ENCODE measurements at places on chromosomes 7 and 10. TPM values are rescaled to one million over a fixed set of nuclear protein-coding genes. Genes with fewer than 3 reads are reported as not detected.

DNA sequence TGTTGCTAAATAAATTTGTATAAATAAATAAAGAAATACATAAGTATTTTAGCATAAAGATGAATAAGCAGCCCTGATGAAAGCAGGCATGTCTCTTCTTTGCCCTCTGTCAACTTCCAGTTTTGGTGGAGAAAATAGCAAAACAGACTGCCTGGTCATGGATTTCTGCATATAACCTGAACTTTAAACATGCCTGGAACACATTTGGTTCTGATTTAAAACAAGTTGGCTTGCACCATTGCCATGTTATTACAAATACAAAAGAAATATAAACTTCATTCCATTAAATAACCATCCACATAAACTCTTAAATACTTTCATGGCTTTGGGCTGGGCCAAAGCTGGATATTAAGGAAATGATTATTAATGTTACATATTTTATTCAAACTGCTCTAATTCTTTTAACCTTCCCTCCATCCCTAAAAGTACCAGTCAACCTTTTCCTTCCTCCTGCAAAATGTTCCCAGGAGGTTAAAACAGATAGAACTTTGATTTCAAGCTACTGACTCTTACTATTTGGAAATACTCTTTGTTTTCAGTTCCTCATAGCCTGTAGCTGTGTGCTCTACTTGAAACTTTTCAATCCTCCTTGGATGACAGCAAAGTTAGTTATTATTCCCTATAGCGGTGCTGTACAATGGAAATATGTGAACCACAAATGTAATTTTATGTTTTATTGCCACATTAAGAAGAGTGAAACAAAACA, 96.3 kb downstream of the BICC1 start:
- peak; percentile 15 for DNase-seq

GRCh38 chr7:158973941-158974785, 117.8 kb downstream of the DYNC2I1 start:
- DNase-seq: no peak

DNA sequence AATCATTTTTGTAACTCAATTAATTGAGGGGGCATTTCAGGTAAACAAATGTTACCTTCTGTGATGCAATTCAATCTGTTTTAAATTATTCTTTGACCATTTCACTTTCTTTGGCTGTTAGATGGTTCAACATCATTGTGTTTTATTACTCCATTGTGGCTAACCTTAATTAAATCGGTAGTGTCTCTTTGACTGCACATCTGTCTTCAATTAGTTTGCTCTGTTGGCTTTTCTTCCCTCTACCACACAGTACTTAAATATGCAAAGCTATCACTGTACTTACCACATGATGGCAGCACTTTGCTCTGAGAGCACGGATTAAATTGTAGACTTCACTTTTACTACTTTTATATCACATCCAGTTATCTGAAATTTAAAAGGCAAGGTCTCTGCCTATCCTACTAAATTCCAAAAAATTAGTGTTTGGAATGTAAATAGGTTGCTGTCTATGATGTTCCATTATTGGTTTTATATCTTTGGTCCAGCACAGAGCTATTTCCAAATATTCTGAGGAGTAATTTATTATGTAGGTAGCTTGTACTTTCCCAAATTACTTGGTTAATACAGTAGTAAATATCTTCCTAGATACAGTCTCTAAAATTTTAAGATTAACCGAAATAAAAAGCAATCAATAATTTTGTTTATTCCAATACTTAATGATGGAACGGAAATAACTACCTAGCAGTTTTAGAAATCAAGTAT, 352.0 kb downstream of the PCLO start:
- peak; percentile 90 for DNase-seq

- DNase-seq: no peak
Measured at GRCh38 chr10:28732091-28732490, 54.8 kb downstream of the BAMBI start.

GRCh38 chr7:119037941-119038340, 813.4 kb downstream of the ANKRD7 start:
- DNase-seq: no peak

GRCh38 chr10:70479165-70479581, 606 bp downstream of the PALD1 start:
- no peak for DNase-seq

DNA sequence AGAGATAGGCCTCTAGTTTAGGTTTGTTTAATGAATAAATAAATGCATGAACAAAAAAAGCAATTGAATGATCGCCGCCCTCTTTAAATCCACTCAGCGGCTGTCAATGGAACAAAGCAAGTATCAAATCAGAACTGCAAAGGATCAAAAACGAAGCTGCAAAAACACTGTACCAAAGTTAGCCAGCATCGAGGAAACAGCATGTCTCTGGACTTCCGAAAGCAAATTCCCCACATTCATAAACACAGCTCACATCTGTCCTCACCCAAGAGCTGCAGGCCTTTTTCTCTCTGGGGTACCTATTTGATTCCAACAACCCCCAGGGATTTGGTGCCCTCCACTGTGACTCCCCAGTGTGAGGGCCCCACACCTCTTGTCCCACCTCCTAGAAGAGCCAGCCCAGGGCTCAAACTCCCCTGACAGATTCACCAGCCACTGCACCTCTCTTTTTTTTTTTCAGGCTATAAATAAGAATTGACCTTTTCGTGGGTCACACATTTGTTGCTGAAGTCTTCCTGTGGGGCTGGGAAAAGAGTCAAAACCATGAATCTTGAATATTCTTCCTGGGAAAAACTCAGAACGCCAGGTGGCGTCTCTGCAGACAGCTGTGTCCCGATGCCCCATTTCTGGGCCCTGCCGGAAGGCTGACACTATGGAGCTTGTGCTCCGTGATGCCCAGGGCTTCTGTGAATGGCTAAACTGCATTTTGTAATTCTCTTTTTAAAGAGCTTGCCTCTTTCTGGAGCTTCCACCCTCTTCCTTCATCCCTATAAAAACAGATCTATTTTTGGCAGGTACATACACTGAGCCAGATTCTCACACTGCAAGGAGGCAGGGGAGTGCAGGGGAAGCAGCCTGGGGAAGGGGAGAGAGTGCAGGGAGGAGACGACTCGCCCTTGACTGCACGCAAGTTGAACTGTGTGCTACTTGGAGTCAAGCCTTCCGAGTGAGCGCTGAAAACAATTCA, 51.7 kb downstream of the HSPA12A start:
- DNase-seq: no peak

DNA sequence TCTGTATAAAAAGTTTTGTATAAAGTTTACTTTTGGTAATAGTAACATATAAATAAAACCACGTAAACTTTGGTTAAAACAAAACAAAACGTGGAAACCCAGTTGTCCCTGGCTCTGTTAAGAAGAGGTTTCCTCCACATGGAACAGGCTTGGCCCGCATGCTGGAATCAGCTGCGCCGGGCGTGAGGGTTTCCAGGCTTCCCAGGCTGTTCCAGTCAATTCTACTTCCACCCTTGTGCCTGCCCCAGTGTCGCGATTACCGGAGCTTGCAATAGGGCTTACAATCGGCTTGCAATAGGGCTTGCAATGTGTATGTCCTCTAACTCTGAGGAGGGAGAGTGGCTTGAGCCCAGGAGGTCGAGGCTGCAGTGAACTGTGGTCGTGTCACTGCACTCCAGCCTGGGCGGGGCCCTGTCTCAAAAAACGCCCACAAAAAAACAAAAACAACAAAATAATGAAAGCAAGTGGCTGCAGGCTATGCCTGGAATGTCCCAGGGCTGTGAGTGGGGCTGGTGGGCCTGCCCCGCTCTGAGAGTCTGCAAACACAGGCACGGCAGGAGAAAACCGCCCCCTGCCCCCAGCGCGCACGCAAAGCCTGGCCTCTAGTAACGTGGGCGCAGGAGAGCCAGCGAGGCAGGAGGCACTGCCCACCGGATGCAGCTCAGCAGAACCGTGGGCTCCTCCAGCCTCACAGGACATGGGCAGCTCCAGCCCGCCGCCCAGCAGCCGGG, 16.3 kb downstream of the CYP2W1 start:
- no peak for DNase-seq

GRCh38 chr7:87575521-87575920, 25.2 kb downstream of the ABCB1 start:
- DNase-seq: peak; percentile 19

- DNase-seq: no peak
Measured at GRCh38 chr10:71239946-71240795, 27.8 kb downstream of the UNC5B start.

DNA sequence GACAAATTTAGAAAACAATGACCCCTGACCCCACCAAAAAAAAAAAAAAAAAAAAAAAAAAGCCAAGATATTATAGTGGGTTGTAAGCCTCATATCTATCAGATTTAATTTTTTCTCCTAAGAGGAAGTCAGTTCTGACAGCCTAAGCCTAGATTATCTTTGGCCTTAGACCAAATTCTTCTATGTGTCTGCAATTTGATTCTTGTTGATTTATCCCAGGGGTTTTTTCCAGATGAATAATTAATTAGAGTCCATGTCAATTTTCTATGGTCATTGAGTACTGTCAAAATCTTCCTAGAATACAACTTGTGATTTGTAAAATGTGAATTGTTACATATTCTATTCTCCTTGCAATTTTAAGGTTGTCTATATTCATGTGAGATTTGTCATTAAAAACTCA, 151.6 kb upstream of the CACNA2D1 start:
- no peak for DNase-seq

DNA sequence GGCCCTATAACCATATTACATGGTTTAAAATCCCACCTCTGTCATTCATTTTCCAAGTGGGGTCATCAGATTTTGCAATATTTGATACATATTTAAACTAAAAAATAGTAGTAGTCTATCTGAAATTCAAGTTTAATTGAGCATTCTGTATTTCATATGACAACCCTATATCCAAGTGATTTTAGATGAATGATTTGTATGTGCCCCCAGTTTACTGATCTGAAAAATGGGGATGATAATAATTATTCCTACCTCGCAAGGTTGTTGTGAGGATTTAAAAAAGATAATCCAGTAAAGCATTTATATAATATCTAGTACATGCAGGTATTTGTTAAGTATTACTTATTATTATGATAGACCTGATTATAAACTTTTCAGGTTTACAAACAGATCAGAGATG, 84.6 kb downstream of the ARHGAP21 start:
- no peak for DNase-seq

GRCh38 chr10:59025981-59026765, 150.3 kb upstream of the PHYHIPL start:
- DNase-seq: no peak

The ARHGAP22 gene
- total RNA-seq: 44.4 TPM

The PNLIP gene
- total RNA-seq: not detected

The TRIL gene
- 0.32 TPM for total RNA-seq

The REEP3 gene
- total RNA-seq: 72.1 TPM

The EEPD1 gene
- 5.2 TPM for total RNA-seq

The NKX2-3 gene
- total RNA-seq: not detected

The ICA1 gene
- total RNA-seq: not detected

The PLXDC2 gene
- 2.3 TPM for total RNA-seq

The DPP6 gene
- not detected for total RNA-seq

The ZPBP gene
- total RNA-seq: not detected

Data from GM23248 (cell line).